ENCODE measurements at places on chromosomes 4 and X.

GRCh38 chrX:130299279-130300009 lies 30.7 kb upstream of the ZNF280C start:
- no peak for DNase-seq

GRCh38 chr4:189126040-189126439 lies 814.6 kb upstream of the FRG1 start:
- no peak for DNase-seq

- DNase-seq = no peak
Measured at GRCh38 chrX:129161108-129161507, 362.2 kb downstream of the SMARCA1 start.

- peak; percentile 73 for DNase-seq
Measured at GRCh38 chr4:48141048-48141447, 7.0 kb upstream of the TXK start.

GRCh38 chr4:142284402-142285221 lies 561.5 kb downstream of the INPP4B start:
- no peak for DNase-seq

- DNase-seq = peak; percentile 65
Measured at GRCh38 chr4:173490817-173491528, 39.1 kb downstream of the HAND2 start.

DNA sequence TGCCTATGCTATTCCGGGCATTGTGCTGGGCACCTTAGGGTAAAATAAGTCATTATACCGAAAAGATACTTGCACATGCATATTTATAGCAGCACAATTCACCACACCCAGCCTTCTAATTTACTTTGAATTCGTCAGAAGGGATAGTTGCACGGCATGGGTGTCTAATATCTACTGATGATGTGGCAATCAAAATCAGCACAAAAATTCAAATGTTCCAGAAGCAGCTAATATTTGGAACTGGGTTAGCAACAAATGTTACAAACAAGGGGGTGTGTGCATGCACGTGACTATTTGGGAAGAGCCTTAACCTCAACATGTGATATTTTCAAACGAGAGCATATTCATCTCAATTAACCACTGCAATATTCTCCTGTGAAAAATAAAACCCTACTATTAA lies 79.7 kb upstream of the PRSS48 start:
- no peak for DNase-seq

GRCh38 chr4:78057135-78057599 lies at the start of gene FRAS1:
TSS of gene FRAS1 (plus strand) at chr4:78057323. CDS start at chr4:78058010, 687 bp downstream.
- DNase-seq = peak; percentile 17

DNA sequence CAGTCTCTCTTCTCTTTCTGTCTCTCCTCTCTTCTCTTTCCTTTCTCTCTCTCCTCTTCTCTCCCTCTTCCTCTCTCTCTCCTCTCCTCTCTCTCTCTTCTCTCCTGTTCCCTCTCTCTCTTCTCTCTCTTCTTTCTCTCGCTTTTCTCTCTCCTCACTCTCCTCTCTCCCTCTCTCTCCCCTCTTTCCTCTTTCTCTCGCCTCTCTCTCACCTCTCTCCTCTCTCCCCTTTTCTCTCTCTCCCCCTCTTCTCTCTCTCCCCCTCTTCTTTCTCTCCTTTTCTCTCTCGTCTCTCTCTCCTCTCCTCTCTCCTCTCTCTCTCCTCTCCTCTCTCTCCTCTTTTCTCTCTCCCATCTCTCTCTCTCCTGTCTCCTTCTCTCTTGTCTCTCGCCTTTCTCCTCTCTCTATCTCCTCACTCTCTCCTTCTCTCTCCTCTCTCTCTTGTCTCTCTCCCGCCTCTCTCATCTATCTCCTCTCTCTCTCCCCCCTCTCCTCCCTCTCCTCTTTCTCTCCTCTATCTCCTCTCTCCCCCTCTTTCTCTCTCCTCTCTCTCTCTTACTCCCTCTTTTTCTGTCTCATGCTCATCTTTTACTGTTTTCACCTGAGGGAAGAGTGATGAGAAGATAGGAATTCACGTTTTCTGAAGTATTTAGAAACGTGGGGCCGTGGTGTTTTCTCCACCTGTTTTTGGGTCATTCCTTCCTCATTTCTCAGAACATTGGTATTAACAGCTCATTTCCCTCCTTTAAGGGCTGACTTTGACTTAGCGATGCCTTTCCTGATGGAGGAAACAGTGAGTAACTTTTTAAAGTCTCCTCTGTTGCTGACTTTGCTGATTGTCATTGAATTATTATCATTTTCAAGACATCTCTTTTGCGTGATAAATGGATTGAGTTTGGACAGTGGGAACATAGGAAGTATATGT lies 80.6 kb upstream of the CD99 start:
- peak; percentile 65 for DNase-seq

DNA sequence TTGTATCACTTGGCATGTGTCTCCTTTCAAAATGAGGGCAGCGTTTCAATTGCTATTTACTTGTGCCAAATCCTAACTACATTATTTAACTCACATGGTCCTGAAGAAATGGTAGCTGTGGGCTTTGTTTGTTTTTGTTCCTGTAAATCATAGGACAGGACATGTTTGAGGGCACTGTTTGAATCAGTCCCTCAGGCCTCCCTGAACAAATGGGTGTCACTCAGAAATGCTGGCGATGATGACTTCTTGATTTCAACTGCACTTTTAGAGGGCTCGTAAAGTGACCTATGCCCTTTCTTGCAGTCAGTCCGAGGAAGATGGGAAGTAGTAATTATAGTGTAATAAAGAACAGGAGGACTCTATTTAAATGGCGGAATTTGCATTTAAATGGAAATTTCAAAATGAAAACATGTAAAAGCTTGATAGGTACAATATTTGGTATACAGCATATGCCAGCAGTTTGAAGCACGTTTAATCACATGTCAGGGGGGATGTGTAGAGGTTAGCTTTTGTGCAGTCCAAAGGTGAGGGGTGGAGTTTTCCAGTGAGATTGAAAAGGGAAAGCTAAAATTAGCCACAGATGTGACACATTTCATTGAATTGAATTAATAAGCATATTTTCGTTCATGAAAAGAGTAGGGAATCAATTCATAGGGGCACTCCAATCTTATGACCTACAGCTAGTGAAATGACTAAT lies 1958.7 kb upstream of the IGFBP7 start:
- DNase-seq = no peak

- DNase-seq = no peak
Measured at GRCh38 chr4:8756816-8757215, 114.8 kb downstream of the HMX1 start.

- no peak for DNase-seq
Measured at GRCh38 chrX:151710457-151710856, 5.4 kb upstream of the FATE1 start.

Measured in kidney capillary endothelial cell (primary cell).